ENCODE measurements at places on chromosomes 5 and 9.

- DNase-seq, result no peak
Measured at GRCh38 chr9:68495247-68495646, 45.4 kb downstream of the TMEM252 start.

DNA sequence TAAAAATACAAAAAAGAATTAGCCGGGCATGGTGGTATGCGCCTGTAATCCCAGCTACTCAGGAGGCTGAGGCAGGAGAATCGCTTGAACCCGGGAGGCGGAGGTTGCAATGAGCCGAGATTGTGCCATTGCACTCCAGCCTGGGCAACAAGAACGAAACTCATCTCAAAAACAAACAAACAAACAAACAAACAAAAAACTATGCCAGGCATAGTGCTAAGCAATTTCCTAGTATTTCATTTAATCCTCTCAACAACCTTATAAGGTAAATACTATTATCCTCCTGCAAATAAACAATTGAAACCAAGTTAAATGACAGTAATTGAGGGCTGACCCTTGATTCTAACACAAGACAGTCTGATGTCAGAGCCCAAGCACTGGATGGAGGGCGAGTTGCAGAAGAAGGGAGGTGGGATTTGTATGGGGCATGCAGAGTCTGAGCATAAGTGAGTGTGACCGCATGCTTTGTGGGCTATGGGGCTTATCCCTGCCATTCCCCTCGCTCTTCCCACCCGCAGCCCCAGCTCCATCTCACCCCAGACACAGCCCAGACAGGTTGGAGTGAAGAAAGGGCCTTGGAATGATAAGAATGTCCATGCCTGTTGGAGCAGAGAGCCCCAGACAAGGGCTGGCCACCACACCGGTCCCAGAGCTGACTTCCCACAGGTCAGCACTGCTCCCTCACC, 24.3 kb upstream of the RPS14 start:
- DNase-seq, result no peak

GRCh38 chr5:40464511-40464910, 215.2 kb upstream of the PTGER4 start:
- no peak for DNase-seq

GRCh38 chr5:11504065-11504885, 400.0 kb downstream of the CTNND2 start:
- DNase-seq, result no peak

DNA sequence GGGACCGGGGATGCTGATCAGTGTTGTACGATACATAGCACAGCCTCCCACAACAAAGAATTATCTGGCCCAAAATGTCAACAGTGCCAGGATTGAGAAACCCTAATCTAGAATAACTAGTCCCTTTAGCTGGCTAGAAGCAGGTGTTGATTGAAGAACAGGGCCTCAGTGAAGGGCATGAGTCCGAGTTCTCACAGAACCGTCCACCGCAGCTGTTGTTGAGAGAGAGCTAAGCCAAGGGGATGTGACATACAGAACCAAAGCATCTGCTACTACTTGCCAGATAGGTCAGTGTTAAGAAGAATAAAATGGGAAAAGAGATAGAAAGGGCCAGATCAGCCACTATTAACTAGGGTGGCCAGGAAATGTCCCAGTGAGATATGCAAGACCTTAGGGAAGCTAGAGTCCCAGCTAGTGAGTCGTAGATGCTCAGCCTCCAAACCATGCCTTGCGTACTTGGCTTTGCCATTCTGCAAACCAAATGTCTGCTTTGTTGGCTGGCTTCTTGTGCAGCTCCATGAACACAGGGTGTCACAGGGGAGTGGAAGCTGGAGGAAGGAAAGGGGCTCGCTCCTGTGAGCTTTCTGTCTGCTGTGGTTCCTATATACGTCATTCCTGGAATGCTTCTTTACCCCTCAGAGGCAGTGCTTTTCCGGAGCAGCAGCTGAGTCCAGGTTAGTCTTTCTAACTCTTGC, 68.9 kb downstream of the FBXO38 start:
- no peak for DNase-seq

DNA sequence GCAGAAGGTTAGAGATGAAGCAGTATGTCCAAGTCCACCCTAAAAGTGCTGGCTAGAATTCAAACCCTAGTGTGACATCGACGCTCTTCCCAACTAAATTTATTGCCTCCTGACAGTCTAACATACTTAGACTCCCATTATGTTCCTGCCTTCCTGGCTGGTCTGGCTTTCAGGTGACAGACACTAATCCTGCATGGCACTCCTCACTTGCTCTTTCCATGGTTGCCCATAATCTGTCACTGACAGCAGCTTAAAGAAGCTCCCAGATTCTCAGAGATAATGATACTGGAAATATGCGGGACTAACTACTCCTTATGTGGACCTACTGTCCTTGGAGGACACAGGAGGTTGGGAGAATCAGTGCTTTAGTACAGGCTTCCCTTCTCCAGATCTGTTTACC, 41.7 kb upstream of the HTR1A start:
- no peak for DNase-seq

DNA sequence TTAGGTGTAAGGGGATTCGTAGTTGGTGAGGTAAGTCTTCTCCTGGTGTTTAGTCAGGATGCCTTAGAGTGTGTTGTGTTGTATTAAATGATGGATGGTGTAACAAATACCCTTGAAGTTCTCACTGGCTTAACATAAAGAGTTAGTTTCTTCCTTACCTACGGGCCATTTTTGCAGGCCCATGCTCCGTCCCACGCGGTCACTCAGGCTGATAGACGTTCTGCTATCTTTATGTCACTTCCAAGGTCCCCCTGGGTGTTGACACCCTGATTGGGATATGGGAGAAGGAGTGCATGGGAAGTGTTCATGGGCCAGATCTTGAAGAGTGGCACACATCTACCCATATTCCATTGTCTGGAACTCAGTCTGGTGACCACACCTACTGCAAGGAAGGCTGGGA, 214.0 kb downstream of the MAST4 start:
- no peak for DNase-seq

DNA sequence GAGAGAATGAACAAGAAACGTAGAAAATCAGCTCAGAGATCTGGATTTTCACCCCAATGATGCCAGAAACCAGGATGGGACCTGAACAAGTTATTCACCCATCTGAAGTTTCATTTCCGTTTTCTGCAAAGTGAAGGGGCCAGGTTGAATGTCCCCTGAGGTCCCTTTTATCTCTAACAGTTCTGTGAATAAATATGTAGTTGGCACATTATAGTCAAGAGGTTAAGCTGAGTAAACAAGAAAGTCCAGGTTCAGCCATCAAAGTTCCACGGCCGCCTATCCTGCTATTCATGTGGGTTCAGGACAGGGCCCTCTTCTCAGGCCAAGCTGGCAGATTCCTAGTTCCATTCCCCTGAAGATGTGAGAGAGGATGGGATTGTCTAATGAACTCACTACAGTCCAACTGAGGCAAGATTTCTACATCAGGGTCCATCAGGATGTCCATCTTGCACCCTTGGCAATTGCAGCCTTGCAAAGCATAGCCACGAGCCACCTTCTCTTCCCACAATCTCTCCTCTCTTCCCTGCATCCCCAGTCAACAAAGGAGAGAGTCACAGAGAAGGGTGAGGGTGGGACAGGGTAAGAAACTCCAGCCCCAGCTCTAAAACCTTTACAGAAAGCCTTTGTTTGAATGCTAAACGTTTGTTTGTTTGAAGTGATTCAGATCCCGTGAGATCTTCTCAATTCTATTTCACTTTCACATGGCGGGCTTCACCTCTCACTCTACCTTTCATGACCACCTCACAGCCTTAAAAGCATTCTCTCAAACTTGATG, 311.0 kb downstream of the SLIT3 start:
- no peak for DNase-seq

- no peak for DNase-seq
Measured at GRCh38 chr9:132443951-132444607, 34.1 kb downstream of the CFAP77 start.

- DNase-seq, result no peak
Measured at GRCh38 chr9:85941622-85941940, 635 bp downstream of the NAA35 start.

- no peak for DNase-seq
Measured at GRCh38 chr5:120927950-120928530, 463.9 kb downstream of the PRR16 start.

Data from stimulated activated CD8-positive, alpha-beta memory T cell treated with anti-CD3 and anti-CD28 coated beads, Interleukin-7, amount 100 ng/mL, for 4 hours (primary cell).